Astrocyte (in vitro differentiated cells and primary cell): ENCODE measurements at places on chromosomes 6 and 20. TPM values are rescaled to one million over a fixed set of nuclear protein-coding genes. Genes with fewer than 3 reads are reported as not detected.

- DNase-seq = no peak
Observed at GRCh38 chr20:14589383-14589782, 252.0 kb upstream of the FLRT3 start.

- no peak for DNase-seq
Observed at GRCh38 chr20:44886828-44887227, 1.3 kb downstream of the YWHAB start.

DNA sequence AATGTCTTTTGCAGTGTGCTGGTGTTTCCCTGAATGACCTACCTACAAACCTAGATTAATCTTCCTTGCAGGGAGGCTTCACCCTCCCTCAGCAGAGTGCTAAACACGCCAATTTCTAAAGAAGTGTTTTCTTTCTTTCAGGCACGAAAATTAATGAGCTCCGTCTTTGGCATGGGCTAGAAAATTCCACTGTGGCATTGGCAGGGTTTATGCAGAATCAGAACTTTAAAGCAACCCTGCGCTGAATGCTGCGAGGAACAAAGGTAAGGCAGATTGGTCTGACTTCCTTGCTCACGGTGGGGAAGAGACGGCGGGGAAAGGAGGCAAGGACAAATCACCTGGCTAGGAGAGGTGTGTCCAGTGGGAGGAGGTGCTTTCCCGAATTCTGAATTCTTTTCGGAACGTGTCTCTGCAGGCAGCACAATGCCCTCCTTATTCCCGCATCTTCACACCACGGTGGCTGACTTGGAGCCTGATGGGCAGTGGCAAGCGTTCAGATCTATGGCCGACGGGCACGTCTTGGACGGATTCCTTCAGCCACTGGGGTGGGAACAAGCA, 6.2 kb upstream of the BANF2 start:
- peak; percentile 47 for DNase-seq

- no peak for DNase-seq
Observed at GRCh38 chr20:63963348-63963741, 6.4 kb downstream of the ZNF512B start.

The ALDH5A1 gene
- total RNA-seq = 3.7 and 5.0 TPM in 2 replicates

The RIMS1 gene
- total RNA-seq = 1.8 and 2.2 TPM in 2 replicates

The RIMS4 gene
- total RNA-seq = 0.48 and 0.53 TPM in 2 replicates

The TMEM74B gene
- total RNA-seq = 2.1 and 2.4 TPM in 2 replicates
